ENCODE measurements at places on chromosomes 16 and 17.

DNA sequence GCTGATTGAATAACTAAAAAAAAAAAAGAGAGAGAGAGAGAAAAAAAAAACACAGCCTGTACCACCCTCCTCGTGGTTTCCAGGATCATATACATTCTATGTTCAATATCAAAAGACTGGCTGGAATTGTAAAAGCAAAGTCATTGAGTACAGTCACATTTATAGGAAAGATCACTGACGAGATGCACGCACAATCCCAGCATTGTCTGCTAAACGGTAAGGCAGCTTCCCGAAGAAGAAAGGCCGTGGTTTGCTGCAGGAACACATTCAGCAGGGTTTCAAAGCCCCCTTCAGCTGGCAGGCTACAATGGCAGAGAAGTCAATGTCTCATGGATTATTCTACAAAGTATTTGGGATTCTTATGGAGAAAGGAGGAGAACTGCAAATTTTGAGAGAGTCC, 9.3 kb downstream of the NQO1 start:
- DNase-seq: no peak

DNA sequence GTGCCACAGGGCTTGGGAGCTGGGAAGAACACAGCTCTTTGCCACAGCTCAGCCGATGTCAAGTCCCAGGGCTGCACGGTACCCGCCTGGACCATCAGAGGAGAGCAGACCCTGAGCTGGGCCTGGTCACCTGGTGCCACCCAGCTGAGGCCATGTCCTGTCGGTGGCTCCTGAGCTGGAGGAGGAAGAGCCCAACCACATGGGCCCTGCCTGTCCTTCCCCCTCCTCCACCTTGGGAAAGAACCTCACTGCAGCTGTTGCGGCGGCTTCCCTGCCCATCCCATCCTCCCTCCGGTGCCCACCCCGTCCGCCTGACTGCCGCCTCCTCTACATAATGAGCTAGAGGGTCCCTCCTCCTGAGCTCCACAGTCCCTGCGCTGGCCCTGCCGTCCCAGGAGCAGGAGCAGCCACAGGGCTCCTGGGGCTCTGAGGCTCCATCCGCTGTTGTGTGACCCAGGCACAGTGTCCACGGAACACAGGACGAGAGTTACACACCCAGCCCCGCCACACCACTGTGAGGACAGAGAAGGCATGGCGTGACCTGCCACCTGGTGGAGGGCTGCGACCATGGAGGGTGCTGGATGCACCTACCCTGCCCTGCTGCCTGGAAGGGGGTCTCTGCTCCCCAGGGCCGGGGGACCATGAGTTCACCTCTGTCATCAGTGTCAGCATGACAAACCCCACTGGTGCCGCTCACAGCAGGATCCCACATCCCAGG, 21.4 kb upstream of the CHMP6 start:
- no peak for DNase-seq

DNA sequence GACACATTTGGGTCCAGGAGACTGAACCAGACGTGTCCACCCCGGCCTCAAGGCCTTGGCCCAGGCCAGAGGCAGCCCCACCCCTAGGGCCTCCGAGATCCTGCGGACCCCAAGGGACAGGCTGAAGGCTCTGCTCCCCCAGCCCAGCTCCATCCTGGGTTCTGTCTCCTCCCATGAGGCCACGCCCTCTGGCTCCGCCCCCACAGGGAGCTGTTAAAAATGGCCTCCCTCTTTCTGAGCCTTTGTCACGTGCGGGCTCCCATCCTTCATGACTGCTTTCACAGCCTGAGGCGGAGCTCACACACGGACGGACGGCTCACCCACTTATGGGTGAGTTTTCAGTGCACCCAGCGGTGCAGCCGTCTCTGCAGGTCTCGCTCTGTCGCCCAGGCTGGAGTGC, 6.5 kb upstream of the CACNA1H start:
- DNase-seq: no peak

- peak; percentile 25 for DNase-seq
Observed at GRCh38 chr17:19672009-19672750, 23.6 kb downstream of the ALDH3A2 start.
